ENCODE measurements at places on chromosomes 1 and 21.

DNA sequence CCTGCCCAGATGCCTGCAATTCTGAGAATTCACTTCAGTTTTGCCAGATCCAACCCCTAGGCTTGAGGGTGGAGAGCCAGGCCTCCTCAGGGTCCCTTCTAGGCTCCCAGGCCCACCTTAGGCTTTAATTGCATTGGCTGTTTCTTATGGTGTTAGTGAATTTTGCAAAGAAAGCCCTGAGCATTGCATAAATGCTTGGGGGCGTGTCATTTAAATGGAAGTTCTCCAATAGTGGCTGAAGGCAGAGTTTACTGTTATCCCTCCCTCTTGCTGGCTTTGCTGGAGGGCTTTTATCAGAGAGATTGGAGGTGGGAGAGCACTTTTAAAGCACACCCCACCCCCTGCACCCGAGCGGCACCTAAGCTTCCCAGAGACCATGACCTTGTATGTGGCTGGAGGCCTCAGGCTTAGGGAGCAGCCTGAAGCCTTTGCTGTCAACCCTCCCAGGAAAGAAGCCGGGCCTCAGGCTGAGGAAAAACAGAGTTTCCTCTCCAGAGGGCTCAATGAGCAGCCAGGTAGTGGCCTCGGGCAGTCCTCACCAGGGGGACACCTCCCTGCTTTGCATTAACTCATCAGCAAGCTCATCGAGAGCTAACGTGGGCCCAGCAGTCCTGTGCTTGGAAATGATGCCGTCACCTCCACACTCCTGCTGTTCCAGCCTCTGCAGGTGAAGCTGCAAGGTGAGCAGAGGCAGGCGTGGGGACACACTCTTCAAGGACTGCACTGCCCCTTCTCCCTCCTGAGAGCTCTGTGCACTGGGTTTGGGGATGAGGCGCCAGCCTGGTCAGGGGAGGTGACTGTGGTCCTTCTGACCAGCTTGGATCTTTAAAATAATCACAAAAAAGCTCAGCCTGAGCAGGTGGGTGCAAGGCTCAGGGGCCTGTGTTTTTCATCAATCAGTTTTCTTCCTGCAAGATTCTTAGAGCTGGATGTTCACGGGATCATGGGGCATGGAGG lies 58.0 kb downstream of the STUM start:
- no peak overlapping the region for H3K4me3 ChIP-seq
- peaks cover 10% of the 10 kb centered on the region for H3K4me1 ChIP-seq
- DNase-seq = no peak
- H3K36me3 ChIP-seq = peaks cover 4% of the 10 kb centered on the region

DNA sequence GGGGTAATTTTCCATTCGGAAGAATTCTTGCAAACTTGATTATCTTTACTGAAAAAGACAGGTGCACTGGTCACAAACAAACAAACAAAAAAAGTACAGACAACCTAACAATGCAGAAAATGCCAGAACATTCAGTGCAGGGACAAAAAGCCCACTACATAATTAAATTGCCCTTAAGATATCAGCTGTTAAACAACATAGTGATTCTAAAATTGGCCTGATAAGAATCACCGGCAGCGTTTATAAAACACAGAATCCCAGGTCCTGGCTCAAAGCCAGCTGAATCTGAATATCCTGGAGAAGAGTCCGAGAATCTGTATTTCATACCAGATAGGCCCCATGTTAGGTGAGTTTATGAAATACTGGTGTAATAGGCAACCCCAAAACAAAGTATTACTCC lies 6.1 kb downstream of the PLPP3 start:
- H3K4me1 ChIP-seq = no peaks in the 10 kb centered on the region
- no peaks in the 10 kb centered on the region for H3K36me3 ChIP-seq
- DNase-seq = no peak
- H3K4me3 ChIP-seq = no peak overlapping the region
- peaks cover 14% of the 10 kb centered on the region for H3K27me3 ChIP-seq

DNA sequence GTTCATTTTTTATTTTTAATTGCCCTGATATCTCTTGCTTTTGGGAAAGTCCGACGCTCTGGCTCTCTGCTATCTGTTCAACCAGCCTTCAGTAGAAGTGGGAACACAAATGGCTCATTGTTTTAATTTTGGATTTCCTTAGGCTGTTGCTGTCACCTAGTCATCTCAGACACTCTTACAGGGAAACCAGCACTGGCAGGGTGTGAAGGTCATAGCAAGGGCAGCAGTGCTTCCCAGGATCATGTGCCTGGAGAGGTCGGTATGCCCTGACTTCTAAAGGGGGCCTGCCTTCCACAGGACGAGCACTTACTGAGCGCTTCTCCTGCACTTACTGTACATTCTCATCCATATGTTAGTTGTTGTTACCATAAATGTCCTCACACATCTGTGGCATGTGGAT lies 224.2 kb downstream of the DISC1 start:
- no peak overlapping the region for H3K4me3 ChIP-seq
- H3K27ac ChIP-seq = no peak overlapping the region
- DNase-seq = no peak
- H3K4me1 ChIP-seq = no peaks in the 10 kb centered on the region

DNA sequence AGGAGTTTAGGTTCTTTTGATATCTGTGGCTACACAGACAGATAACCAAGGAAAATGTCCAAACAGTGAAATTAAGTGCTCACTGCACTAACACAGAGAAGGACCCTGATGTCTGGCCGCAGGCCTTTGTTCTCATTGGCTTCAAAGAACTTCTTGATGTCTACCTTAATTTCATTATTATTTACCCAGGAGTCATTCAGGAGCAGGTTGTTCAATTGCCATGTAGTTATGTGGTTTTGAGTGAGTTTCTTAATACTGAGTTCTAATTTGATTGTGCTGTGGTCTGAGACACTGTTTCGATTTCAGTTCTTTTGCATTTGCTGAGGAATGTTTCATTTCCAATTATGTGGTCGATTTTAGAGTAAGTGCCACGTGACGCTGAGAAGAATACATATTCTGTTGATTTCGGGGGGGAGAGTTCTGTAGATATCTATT lies 15.2 kb upstream of the LGALS8 start:
- no peak overlapping the region for H3K4me3 ChIP-seq
- peaks cover 1% of the 10 kb centered on the region for H3K36me3 ChIP-seq
- H3K27ac ChIP-seq = no peak overlapping the region

GRCh38 chr1:56168176-56168575 lies 411.2 kb downstream of the PLPP3 start:
- H3K27me3 ChIP-seq = no peaks in the 10 kb centered on the region
- no peaks in the 10 kb centered on the region for H3K4me1 ChIP-seq
- no peak for DNase-seq
- H3K36me3 ChIP-seq = no peaks in the 10 kb centered on the region
- no peak overlapping the region for H3K4me3 ChIP-seq

DNA sequence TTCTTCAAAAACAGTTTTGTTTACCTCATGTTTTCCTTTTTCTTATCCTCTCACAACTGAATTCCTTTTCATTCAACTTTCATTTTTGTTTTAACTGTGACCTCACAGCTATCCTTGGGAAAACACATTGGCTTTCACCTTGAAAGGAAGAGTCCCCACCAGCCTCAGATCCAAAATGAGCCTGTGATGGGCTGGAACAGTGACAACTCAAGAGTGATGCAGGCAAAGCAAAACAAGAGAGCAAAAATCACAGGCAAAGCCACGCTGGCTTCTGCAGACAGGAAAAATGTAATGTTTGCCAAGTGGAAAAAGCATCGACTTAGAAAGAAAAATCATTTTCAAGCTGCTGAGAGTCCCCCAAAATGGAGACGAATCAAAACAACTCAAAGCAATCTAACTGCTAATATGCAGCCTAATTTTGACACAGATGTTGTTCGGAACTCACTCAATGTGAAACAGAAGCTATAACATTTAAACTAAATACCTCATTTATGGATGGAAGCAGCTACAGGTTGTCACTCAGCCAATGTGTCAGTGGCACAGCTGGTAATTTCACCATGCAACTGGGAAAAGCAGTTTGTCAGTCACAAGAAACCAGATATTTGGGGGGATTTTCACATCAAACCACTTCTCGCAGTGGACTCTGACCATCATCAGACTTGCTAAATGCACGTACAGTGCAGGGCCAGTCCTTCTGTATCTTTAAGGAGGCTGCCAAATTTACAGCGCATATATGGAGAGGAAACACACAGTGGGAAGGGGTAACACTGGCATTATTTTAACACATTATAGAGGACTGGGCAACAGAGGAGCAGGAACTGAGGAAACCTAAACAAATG lies 50.7 kb downstream of the ALG14 start:
- H3K4me1 ChIP-seq = no peaks in the 10 kb centered on the region
- H3K36me3 ChIP-seq = no peaks in the 10 kb centered on the region
- no peak overlapping the region for H3K27ac ChIP-seq
- DNase-seq = no peak
- H3K27me3 ChIP-seq = no peaks in the 10 kb centered on the region

DNA sequence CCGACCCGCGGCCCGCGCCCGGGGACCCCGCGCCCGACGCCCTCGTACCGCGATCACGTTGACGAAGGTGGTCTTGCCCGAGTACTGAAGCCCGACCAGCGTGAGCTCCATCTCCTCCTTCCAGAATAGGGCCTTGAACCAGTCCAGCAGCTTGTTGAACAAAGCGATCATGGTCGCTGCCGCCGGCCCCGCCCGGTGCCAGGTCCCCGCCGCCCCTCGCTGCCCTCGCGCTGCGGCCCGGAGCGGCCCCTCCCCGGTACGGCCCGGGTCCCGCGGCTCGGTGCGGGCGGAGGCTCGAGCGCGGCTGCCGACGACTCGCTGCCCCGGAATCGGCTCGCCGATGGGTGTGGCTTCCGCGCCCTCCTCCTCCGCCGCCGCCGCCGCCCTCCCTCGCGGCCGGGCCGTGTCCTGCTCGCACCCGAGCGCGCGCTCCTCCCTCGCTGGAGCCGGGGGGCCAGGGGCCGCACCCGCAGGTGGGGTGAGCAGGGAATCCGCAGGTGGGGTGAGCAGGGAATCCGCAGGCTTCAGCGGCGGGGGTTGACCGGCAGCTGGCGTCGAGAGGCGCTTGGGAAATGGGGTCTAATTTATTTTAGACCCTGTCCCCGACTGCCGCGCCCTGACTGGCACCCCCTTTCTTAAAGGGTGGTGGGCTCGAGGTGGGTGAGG lies at the start of gene ARL8A:
Gene ARL8A (minus strand): TSS at position 336 of the 666 bp plus-strand sequence. CDS start 165 bp downstream, at position 171.
- H3K36me3 ChIP-seq = peaks cover 27% of the 10 kb centered on the region
- DNase-seq = peak; percentile 36
